ENCODE measurements at places on chromosomes 7 and 10.

DNA sequence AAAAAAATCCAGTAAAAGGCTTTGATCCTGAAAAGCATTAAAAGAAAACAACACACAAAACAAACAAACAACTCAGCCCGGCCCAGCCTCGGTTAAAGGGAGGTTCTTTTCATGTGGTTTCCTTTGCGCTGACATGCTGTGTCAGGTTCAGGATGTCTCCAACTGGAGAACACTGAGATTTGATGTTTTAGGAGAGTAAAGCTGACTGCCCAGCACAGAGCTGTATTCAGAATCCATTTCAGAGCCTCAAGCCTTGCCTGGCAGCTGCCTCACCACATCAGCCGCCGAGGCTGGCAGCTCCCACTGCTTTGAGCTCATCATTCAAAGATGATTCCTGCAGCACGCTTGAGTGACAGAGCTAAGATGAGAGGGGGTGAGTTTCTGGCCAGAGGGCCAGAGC lies 205.8 kb upstream of the LYZL1 start:
- DNase-seq, result no peak

DNA sequence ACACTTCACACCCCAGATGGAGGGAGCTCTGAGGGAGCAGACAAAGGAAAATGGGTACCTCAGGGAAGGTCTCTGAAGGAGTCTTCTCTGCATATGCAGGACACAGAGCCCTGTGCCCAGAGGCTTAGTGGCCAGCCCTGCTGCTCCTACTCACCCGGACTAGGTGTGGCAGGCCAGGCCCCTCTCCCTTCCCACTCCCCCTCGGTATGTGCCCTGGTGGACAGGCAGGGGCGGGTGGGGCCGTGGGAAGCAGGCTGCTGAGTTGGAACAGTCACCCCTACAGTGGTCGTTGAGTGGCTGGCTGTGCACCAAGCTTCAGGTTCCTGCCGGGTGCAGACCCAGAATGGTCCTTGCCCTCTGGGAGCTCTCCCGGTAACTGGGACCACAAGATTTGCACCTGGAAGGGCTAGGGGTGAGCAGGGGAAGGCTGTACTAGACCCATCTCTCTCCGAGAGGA lies 68.6 kb downstream of the ZMIZ1 start:
- no peak for DNase-seq

GRCh38 chr10:16478801-16479200 lies 42.0 kb downstream of the PTER start:
- no peak for DNase-seq

GRCh38 chr10:20381761-20382160 lies 515.4 kb downstream of the NEBL start:
- no peak for DNase-seq

GRCh38 chr10:112045938-112046337 lies 137.6 kb downstream of the GPAM start:
- DNase-seq, result no peak

GRCh38 chr7:22361320-22361719 lies 4.4 kb upstream of the RAPGEF5 start:
- no peak for DNase-seq

GRCh38 chr7:71705217-71705616 lies 573.3 kb downstream of the GALNT17 start:
- DNase-seq, result no peak

- no peak for DNase-seq
Observed at GRCh38 chr10:5563991-5564536, 39.3 kb downstream of the CALML3 start.

DNA sequence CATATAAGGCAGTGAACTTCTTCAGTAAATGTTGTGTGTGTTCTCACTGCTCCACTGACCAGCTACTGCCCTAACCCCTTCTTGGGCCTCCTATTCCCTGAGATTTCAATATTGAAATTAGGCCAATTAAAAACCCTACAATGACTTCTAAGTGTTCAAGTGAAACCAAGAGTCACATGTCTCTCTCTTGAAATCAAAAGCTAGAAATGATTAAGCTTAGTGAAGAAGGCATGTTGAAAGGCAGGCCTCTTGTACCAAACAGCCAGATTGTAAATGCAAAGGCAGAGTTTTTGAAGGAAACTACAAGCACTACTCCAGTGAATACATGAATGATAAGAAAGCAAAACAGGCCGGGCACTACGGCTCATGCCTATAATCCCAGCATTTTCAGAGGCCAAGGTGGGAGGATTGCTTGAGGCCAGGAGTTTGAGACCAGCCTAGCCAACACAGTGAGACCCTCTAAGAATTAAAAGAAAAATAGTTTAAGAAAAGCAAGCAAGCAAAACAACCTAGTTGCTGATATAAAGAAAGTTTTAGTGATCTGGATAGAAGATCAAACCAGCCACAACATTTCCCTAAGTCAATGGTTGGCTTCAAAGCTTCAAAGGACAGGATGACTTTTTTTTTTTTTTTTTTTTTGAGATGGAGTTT lies 22.3 kb downstream of the BRAF start:
- DNase-seq, result no peak

DNA sequence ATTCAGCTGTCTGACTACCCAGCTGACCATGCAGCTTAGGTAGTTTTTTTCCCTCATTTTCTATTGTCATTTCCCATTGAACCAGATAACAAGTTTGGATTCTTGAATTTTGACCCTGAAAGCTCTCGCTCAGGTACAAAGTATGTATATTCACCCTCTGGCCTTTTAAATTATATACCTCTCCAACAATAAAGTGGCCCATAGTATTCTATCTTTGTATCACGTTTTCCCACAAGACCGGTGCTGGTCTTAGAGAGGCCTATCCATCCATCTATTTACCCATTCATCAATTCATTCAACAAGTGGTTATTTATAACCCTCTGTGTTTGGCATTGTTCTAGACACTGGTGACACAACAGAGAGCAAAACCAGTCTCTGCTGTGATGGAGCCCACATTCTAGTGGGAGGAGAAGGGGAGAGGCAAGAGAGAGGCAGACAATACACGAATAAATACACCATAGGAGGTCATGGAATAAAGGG lies 35.2 kb upstream of the NPSR1 start:
- DNase-seq, result no peak

DNA sequence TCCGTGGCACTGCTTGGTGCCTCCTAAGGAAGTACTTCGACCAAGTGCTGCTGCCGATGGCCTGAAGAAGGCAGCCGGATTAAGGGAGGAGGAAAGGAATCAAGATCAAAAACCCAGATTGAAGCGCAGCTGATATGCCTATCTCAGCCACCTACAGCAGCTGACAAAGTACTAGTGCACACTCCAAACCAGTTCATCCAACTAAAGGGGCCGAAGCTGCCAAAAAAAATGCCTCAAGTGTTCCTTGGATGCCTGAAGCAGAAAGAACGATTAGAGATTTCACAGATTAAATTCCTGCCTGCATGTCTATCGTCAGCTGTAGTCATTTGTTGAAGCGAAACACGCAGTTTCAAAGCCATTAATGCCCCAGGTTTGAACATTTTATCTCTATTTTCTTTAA lies 65.7 kb downstream of the TNRC18 start:
- DNase-seq, result no peak

DNA sequence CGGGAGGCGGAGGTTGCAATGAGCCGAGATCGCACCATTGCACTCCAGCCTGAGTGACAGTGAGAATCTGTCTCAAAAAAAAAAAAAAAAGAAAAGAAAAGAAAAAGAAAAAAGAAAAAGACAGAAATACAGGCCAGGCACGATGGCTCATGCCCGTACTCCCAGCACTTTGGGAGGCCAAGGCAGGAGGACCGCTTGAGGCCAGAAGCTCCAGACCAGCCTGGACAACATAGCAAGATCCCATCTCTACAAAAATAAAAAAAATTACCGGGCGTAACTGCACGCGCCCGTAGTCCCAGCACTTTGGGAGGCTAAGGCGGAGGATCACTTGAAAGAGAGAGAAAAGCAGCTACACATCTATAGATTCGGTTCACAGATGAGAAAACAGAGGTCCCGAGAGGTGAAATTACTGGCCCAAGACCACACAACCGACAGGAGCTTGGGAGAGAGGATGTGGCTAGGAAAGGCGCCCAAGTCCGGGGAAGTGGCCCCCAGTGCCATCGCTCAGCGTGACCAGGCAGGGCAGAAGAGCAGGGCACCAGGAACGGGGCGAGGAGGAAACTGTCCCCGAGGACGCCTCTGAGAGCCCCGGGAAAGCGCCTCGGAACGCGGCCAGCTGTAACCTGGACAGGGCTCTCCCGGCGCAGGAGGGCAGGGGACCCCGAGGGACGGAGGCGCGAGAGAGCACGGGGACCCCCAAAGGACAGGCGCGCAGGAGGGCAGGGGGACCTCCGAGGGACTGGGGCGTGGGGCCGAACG lies 612 bp downstream of the SNX8 start:
- peak; percentile 4 for DNase-seq

- DNase-seq, result no peak
Observed at GRCh38 chr10:78531088-78531487, 497.4 kb downstream of the RPS24 start.

GRCh38 chr10:70982443-70982842 lies 94.1 kb upstream of the PCBD1 start:
- no peak for DNase-seq

- no peak for DNase-seq
Observed at GRCh38 chr7:26071622-26072456, 80.2 kb upstream of the NFE2L3 start.

- no peak for DNase-seq
Observed at GRCh38 chr7:96669812-96670211, 39.8 kb downstream of the SEM1 start.

DNA sequence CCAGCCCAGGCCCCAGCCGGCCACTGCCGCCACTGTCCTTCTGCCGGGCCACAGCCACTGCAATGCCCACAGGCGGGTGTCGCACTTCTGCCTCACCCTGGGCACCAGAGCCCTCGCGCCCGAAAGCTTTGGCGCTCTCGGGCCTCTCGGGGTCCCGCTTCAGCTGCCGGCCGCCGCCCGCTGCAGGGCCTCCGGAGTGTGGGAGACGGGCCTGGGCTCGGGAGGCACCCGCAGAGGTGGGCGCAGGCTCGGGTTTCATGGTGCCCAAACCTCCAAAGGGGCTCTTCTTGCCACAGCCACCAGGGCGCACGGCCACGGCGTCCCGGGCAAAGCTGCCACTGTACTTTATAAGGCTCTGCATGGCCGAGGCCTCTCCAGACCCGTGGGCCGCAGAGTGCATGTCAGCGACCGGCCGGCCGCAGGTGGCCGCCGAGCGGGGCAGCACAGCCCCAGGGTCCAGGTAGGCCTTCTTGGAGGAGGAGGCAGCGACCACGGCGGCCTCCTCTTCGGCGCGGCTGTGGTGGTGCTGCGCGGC lies 35.9 kb downstream of the TNRC18 start:
- DNase-seq, result no peak

DNA sequence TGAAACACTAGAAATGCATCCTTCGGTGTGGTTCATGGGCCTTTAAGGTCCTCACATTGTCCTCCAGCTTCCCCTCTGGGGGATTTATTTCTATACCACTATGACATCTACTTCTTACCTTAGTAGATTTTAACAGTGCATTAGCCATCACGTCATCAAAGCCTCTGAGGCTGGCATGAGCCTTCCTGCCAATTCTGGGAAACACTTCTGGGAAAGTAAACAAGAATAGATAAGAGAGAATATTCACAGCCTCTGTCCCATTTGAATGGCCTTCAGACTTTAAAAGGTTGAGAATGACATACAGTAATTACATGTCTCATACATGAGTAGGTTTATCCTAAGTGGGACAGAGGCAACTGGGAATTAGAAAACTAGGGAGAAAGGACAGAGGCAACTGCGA lies 89.7 kb downstream of the AMPH start:
- DNase-seq, result no peak

DNA sequence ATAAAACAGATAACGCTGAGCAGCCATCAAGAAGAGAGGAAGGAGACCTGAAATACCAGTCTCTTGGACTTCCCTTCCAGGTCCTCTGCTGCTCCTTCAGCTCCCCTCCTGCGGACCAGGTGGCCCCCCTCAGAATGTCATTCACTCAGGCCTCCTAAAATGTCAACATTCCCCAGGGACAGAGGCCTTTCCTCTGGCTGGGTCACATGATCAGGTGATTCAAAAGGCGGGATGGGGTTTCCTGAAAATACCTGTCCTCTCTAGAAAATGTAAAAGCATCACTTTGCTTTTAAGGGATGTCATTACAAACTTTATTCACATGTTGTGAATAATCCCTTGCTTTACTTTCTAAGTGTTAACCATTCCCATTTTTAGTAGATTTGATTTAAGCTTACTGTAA lies 311.1 kb downstream of the INHBA start:
- DNase-seq, result no peak

DNA sequence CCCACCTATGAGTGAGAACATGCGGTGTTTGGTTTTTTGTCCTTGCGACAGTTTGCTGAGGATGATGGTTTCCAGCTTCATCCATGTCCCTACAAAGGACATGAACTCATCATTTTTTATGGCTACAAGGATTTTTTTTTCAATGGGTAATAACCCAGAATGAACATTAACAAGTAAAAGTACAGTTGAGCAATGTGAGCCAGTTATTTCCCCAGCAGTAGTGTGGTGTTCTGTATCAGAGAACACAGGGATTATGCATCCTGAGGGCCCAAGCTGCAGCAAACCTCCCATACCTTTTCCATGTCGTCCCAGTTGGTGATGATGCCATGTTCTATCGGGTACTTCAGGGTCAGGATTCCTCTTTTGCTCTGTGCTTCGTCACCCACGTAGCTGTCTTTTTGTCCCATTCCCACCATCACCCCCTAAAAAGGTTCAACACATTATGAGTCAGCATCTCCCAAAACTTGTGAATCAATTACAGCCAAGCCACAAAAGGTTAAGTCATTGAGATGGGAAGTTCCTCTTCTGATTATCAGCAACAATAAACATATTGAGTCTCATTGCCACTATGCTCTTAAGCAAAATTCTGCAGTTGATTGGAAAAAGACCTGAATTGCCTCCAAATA lies 5.5 kb downstream of the ACTA2 start:
- DNase-seq, result no peak

- DNase-seq, result no peak
Observed at GRCh38 chr7:4689151-4689550, 7.1 kb downstream of the FOXK1 start.

GRCh38 chr10:61891906-61892585 lies 9.5 kb upstream of the ARID5B start:
- no peak for DNase-seq

Data from stimulated activated CD8-positive, alpha-beta memory T cell treated with anti-CD3 and anti-CD28 coated beads, Interleukin-15, amount 100 ng/mL, for 1 hour (primary cell).